Transverse colon (tissue), 4 donors: ENCODE measurements at places on chromosomes 3 and 15. TPM values are rescaled to one million over a fixed set of nuclear protein-coding genes. Genes with fewer than 3 reads are reported as not detected.

Gene PPP4R2
- total RNA-seq = 49.4 TPM

Gene MKRN2OS
- total RNA-seq = not detected

- H3K4me1 ChIP-seq = no peaks in the 10 kb centered on the region
- H3K36me3 ChIP-seq = no peaks in the 10 kb centered on the region
- DNase-seq = no peak
- no peak overlapping the region for H3K27ac ChIP-seq
Observed at GRCh38 chr15:76401285-76401684, 64.7 kb downstream of the ISL2 start.

GRCh38 chr15:100297812-100298211, 44.0 kb downstream of the ADAMTS17 start:
- no peaks in the 10 kb centered on the region for H3K36me3 ChIP-seq
- no peak overlapping the region for H3K27ac ChIP-seq
- no peak overlapping the region for H3K4me3 ChIP-seq
- H3K27me3 ChIP-seq = no peaks in the 10 kb centered on the region
- DNase-seq = no peak
